Activated gamma-delta T cell (primary cell): ENCODE measurements at places on chromosomes 5 and 9.

GRCh38 chr5:52443187-52443586, 344.5 kb upstream of the ITGA1 start:
- no peak for DNase-seq

DNA sequence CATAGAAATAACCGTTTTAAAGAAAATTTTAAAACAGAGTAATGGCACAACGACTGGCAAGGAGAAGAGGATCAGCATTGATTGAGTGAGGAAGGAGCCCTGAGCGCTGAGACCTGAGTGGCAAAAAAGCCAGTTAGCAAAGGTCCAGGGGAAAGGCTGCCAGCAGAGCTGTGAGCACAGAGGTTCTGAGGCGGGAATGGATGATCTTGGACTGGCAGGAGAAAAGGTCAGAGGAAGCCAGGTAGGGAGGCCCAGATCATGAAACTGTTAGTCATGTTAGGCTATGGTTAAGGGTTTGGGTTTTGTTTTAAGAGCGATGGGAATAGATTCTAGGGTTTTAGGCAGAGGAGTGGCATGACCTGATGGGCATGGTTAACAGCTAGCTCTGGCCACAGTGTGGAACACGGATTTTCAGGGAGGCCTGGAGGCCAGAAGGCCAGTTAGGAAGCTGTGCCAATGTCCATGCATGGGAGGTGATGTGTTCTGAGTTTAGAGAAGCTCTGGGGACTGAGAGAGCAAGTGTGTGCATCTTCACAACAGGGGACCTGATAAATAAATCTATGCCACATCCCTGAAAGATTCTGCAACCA, 57.7 kb upstream of the GALNT10 start:
- DNase-seq = no peak

- no peak for DNase-seq
Measured at GRCh38 chr5:128455841-128456361, 82.1 kb downstream of the FBN2 start.

DNA sequence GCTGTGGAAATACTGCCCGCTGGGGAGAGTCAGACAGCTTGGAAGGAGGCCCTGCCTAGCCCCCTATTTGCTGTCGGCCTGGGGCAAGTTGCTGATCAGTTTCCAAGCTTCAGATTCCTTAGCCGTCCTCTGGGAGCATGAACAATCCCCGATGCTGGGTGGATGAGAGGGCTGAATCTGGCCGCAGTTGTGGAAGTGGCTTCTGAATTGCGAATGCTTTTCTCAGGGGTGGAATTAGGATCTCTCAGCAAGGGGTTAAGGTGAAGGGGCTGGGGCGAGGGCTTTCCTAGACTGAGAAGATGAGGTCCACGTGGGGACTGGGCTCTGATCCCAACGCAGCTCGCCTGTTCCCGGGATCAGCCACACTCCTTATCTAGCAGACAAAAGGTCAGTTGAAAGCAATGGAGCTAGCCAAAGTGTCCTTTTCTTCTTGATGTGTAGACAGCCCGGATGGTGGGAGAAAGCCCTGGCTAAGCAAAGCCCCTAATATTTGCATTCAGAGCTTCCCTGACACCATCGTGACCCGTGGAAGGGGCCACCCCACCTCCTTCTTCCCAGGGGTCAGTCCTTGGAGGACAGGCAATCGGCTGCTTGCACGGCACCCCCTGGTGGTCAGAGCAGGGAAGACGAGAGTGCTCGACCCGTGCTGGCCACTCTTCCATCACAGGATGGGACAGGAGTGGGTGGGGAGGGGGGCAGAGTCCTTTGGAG, 54.9 kb downstream of the COL15A1 start:
- no peak for DNase-seq

GRCh38 chr5:108793207-108793606, 45.5 kb downstream of the FER start:
- no peak for DNase-seq

DNA sequence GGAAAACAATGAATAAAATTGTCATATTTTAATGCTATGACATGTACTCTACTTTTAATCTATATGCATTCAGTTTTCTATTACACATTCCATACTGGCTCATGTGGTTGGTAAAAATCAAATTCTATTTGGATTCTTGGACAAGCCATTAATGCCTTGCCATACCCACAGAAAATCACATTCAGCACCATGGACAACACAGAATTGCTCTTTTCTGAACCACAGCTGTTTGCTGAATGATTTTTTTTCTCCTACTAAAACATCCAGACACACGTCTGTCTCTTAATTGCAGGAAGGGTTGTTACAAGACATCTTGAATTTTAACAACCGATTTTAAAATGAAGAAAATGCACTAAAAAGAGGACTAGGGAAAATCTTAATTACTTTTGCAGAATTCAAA, 675.6 kb downstream of the BRINP1 start:
- DNase-seq = no peak

- no peak for DNase-seq
Measured at GRCh38 chr5:112823181-112823580, 37.9 kb upstream of the SRP19 start.

GRCh38 chr5:121151534-121151933, 687.4 kb downstream of the PRR16 start:
- no peak for DNase-seq

DNA sequence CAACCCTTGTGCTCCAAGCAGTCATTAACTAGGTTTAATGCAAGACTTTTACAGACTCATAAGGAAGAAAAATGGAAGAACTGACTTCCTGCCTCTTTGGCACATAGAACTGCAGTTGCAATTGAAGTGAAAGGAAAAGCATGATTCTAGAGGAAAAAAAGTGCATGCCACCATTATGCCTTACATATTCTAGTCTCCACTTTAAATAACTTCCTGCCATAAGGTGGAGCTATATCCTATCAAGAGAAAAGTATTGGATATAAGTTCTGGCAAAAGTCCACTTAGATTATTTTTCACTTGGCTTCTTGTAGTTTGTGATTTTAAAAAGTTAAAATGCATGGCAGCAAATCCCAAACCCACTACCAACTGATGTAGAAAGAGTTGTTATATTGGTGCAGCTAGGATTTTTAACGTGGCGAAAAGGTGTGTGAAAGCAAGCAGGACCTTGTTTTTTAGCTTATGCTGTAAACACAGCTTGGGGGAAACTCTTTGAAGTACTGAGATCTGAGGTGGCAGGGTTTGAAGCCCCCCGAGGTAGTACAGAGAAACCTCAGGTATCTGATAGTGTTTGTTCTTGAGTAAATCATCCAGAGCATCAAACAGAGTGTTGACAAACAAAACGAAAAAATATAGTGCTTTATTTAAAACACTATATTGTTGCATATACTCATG, 117.9 kb downstream of the ANXA1 start:
- DNase-seq = no peak

GRCh38 chr9:123978981-123979380, 32.6 kb upstream of the LHX2 start:
- DNase-seq = no peak

- DNase-seq = no peak
Measured at GRCh38 chr5:177389241-177390169, 5.3 kb downstream of the SLC34A1 start.

- DNase-seq = no peak
Measured at GRCh38 chr5:170720984-170721383, 62.5 kb upstream of the GABRP start.

GRCh38 chr9:84703793-84704192, 34.3 kb downstream of the NTRK2 start:
- no peak for DNase-seq

DNA sequence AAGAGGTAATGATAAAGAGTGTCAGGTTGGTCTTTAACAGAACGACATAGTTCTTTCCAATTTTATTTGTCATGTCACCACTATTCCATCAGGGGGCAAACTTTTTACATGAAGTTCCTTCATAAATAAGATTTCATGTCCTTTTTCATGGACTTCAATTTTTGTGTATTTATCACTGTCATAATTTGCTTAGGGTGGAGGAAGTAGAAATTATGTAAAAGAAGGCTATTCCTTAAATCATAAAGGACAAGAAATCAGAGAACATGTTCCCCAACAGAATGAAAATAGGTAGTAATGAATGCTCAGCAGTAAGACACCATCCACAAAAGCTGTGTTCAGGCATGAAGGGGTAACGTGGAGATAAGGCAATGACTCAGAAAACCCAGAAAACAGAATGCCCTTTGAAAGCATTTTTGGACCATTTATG, 72.7 kb downstream of the ZFAND5 start:
- DNase-seq = no peak

DNA sequence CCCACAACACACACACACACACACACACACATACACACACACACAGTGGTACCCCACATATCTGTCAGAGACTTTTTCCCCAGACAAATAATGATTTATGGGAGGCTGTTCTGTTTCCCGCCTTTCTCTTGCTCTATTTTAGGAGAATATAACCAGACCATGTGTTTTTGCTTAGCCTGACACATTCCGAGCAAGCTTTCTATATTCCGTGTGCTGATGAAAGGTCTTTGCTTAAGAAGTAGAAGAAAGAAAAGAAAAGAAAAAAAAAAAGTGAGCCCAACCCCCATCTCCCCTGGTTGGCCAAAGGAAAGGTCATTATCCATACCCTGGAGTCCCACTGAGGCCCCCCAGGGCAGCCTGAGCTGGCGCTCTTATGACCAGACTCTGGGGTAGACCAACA, 338.6 kb downstream of the SLIT3 start:
- no peak for DNase-seq

GRCh38 chr5:166722939-166723338, 1568.5 kb upstream of the WWC1 start:
- DNase-seq = no peak

GRCh38 chr9:90996154-90997065, 194.8 kb downstream of the SYK start:
- DNase-seq = no peak
